ENCODE measurements at places on chromosomes 3 and 15.
A peak's percentile ranks its signal among the peaks of the same experiment; 100 is the strongest.

- DNase-seq = no peak
These were observed 42.7 kb upstream of the PYGO1 start for GRCh38 chr15:55630858-55631257.

DNA sequence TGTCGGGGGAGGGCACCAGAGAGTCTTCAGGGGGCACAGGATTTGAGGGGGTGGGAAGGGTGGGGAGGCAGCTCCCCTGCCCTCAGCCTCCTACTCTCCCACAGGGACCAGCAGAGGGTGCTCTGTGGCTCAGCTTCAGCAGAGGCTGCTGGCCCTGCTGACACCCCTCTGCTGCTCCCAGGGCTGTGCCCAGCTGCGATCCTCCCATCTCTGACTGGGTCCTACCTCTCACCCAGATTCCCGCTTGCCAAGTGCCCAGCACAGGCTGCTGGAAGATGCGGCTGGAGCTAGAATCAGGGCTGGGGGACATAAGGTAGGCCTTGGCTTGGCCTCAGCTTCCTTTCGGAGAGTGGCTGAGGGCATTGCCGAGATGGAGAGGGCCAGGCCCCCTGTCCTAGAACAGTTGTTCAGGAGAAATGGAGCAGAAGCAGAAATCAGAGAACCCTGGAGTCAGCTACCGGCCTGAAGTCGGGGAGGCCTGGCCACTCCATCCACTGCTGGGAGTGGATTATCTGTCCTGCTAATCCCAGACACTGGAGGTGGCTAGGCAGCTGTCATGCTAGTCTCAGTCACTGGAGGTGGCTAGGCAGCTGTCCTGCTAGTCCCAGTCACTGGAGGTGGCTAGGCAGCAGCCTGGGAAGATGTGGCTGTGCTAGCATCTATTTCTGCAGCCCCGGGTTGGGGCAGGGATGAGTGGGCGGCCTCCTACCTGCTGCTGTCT is 3.9 kb downstream of the GRM2 start:
- no peak for DNase-seq

DNA sequence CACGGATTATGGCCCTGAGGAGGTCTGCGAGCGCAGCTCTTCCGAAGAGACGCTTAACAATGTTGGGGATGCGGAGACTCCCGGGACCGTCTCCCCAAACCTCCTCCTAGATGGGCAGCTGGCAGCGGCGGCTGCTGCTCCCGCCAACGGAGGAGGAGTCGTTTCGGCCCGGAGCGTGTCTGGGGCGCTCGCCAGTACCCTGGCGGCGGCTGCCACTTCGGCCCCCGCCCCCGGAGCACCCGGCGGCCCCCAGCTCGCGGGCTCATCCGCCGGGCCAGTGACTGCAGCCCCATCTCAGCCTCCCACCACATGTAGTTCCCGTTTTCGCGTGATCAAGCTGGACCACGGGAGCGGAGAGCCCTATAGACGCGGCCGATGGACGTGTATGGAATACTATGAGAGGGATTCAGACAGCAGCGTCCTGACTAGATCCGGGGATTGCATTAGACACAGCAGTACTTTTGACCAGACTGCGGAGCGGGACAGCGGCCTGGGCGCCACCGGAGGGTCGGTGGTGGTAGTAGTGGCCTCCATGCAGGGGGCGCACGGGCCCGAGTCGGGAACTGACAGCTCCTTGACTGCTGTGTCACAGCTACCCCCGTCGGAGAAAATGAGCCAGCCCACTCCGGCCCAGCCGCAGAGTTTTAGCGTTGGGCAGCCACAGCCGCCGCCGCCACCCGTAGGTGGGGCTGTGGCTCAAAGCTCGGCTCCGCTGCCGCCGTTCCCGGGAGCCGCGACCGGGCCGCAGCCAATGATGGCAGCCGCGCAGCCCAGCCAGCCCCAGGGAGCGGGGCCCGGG is 1.6 kb downstream of the TSC22D2 start:
- peak; percentile 84 for DNase-seq

DNA sequence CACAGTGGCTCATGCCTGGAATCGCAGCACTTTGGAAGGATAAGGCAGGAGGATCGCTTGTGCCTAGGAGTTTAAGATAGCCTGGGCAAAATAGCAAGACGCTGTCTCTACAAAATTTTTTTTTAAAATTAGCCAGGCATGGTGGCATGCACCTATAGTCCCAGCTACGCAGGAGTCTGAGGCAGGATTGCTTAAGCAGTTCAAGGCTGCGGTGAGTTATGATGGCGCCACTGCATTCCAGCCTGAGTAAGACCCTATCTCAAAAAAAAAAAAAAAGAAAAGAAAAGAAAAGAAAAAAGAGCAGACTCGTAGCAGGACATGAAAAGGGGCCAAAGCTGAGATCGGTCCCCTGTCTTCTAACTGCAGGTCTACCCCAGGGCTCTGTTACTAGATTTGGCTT is 18.9 kb downstream of the SRGAP3 start:
- DNase-seq = no peak

DNA sequence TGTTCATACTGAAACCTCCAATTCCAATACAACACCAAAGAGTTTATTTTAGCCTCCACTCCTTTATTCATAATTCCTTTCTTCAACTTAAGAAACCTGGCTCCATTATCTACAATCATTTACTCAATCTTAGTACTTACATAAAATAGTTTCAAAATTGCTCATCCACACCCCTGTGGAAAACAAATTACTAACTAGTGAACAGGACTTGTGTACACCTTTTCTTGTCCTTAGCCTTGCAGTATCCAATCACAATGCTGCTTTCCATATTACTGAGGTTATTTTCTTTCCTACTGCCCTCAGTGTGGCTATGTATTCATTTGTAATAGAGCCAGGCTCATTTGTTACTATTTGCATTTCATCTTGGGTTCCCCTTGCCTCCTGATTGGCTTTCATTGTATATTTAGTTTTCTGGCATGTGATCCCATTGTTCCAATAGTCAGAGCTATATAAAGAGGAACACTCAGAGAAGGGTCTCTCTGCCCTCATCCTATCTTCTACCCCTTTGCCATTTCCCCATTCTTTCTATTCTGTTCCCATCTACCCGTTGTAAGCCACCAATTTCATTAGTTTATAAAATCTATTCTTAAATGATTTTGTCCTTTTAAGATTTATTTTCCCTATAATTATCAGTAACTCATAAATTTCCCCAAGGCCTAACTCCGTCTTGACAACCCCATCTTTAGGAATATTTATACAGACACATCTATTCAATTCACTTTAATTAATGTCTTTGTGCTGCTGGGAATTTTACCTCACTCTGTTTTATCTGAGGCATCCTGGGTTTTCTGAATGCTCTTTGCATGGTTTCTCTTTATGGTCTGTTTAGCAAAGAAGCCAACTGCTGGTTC is 67.9 kb upstream of the RBP1 start:
- no peak for DNase-seq

DNA sequence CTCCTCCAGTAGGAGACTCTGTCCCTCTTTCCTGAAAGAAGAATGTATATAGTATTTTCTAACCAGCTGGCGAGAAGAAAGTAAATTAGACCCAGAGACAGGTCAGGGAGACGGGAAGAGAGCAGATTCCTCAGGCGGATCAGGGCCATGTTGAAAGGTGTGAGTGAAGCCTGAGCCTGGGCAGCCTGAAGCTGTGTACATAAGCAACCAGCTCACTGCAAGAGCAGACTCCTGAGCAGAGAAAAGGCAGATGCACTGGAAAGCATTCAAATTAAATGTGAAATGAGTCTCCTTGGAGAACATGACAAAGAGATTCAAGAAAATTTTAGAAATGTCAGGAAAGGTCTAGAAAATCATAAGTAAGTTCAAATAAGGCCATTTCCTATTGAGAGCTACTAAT is 165.8 kb downstream of the GOLIM4 start:
- DNase-seq = no peak

DNA sequence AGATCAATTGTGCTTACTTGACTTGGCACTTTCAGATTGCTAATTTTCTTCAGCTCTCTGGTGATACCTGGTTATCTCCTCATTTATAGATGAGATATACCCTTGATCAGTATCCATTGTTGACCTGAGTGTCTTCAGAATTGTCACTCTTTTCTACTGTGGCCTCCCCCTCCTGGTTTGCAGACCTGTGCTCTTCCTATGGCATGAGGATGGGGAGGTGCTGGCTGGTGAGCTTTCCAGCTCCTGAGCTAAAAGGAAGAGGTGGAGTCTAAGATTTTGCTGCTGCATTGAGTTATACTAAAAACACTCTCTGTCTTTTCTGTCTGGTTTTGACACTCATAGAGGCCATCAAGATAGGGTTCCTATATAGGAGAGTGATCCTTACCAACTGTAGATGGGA is 23.7 kb downstream of the UBE2Q2 start:
- no peak for DNase-seq

- DNase-seq = no peak
These were observed 12.4 kb downstream of the VIPR1 start for GRCh38 chr3:42514876-42515275.
